ENCODE measurements at places on chromosomes 7 and 10. TPM values are rescaled to one million over a fixed set of nuclear protein-coding genes. Genes with fewer than 3 reads are reported as not detected.

DNA sequence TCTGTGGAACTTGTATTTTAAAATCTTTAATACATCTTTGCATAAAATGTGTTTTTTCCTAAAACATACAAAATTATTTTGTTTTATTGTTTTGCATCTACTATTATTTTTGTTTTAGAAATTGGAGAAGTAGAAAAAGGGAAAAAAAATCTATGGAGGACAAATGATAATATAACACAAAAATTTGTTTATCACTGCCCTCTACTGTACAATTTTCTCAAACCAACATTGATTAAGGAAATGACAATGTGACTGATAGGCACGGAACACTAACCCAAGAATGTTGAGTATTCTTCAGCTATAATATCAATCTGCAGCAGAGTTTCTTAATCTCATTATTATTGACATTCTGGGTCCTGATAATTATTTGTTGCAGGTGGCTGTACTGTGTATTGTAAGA lies 9.5 kb upstream of the ING3 start:
- DNase-seq: no peak

DNA sequence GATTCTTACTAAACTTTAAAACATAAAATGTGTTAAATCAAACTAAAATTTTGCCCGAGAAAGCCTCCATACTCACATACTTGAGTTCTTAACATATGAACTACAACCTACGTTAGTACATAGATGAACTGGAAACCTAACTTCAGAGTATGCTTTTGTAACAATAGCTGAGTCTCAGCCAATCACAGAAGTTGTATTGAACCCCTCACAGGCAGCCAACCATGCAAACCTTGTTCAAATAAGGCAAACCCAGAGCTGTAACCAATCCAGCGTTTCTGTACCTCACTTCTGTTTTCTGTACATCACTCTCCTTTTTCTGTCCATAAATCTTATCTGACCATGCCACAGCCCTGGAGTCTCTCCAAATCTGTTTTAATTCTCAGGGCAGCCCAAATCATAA lies 157.3 kb upstream of the COL1A2 start:
- no peak for DNase-seq

DNA sequence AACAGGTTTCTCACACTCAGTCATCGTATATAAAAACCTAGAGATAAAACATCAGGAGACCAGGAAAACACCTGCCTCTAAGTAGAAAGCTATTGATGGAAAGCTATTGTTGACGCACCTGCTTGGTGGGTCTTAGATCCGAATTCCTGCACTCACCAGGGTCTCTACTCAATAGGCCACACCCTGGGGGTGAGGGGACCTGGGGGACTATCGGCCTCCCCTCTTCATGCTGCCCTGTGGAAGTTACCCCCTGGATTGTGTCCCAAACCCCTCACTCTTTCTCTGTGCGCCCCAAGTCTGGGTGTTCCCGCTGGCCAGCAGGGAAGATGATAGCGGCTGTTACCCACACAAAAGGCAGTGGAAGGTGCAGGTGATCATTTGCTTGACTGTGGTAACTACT lies 313.0 kb downstream of the WDR37 start:
- DNase-seq: no peak

GRCh38 chr7:151637781-151638261 lies 118.1 kb upstream of the RHEB start:
- no peak for DNase-seq

DNA sequence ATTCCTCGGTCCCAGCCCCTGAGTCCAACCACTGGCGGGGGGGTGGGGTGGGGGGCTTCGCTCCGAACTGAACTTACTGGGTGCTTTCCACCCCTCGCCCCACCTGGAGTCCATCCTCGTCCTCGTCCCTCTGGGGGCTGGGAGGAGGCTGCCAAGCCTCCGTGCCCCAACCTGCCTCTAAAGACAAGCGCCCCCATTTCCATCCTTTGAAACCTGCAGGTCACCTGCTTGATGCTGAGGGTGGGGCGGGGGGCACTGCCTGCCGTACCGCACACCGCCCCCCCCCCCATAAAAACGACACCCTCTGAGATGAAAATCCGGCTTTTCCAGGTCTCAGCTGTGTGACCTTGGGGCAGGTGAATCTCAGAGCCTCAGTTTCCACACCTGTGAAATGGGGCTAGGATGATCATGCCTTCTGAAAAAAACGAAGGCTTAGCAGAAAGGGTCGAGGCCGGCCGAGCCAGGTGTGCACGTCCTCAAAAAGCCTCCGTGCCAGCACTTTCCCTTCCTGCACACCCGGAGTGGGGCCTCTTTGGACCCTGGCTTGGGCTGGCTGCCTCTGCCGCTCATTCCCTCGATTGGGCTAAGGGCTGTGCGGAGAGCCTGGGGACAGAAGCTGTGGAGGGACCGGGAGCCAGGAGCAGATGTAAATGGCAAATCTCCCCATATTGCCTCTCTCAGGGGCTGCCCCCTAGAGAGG lies 967 bp downstream of the ELFN1 start:
- DNase-seq: no peak

PTF1A gene
- not detected for total RNA-seq

Measured in left ventricle myocardium inferior (tissue), 1 donor.